Mucosa of gallbladder (tissue), 1 donor: ENCODE measurements at places on chromosomes 7 and 10.

- no peak for DNase-seq
Measured at GRCh38 chr7:36284456-36285090, 105.1 kb upstream of the ANLN start.

DNA sequence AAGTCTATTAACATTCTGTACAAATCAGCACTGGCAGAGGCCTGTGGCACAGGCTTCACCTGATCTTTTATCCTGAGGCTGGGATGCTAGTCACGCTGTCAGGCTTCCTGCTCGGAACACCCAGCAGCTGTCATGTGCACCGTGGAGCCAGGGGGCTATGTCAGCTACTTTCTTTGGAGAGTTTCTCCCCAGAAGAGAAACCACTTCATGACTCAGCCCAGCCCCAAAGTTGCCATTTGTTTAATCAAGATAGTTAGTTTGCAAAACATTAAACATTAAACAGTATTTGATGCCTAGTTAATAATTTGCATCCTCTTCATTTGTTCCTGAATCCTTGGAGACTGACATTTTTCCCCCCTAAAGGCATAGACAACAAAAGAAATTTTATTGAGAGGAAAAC, at the start of gene HABP2:
HABP2 (plus strand) TSS at position 353 of the 400 bp plus-strand sequence. CDS start 69 bp downstream, outside the sequence.
- DNase-seq: peak; percentile 81

DNA sequence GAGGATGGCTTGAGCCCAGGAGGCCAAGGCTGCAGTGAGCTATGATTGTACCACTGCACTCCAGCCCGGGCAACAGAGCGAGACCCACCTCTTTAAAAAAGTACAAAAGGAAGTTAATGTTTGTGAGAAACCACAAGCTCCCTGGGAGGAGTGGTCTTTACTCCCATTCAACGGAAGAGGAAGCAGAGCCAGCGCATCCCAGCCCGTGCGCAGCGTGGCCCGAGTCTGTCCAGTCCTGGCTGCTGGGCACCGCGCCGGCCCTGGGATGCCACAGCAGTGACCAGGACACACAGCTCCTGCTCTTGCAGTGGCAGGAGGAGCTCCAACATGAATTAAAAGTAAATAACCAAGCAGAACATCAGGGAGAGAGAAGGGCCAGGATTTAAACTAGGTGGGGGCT, 68.4 kb downstream of the ELFN1 start:
- no peak for DNase-seq

GRCh38 chr7:66883716-66884115, 37.3 kb upstream of the TMEM248 start:
- no peak for DNase-seq

DNA sequence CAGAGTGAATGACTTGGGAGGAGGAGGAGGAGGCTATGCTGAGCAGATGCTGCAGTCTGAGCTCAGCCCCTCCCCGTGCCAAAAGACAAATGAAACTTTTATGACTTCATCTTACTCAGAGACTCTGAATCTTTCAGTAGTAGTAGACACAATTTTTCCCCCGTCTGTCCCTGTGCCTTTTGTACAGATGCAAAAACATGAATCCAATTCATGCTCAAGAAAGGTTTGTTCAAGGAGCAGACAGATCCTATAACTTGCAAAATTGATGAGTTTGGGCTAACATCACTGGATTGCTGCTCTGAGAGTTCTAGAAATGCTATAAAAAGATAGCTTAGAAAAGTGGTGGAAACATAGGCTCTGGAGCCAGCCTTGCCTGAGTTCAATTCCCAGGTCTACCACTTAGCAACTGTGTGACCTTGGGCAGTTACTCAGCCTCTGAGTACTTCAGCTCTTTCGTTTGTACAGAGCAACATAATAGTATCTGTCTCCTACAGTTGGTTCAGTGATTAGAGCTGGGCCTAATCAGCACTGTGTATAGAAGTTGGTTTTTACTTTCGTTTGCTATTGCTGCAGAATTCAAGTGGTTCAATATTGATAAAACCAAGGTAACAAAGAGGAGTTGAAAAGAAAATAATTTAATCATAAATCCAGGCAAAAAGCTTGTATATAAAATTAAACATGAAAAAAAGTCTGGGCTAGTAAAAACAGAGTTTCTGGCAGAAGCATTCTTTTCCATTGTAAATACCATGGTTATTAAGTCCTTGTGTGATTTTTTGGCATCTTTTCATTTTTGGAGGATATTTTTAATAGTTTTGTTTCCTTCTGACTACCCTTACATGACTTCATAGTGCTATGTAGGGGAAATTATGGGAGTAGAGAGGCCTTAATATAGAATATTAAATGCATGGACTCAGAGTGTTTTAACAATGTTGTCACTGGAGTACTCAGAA, 174.2 kb upstream of the ZNF32 start:
- DNase-seq: no peak

GRCh38 chr10:131975003-131975402, 6.7 kb downstream of the BNIP3 start:
- no peak for DNase-seq

GRCh38 chr7:78019447-78020135, 221.0 kb downstream of the PHTF2 start:
- DNase-seq: peak; percentile 87

DNA sequence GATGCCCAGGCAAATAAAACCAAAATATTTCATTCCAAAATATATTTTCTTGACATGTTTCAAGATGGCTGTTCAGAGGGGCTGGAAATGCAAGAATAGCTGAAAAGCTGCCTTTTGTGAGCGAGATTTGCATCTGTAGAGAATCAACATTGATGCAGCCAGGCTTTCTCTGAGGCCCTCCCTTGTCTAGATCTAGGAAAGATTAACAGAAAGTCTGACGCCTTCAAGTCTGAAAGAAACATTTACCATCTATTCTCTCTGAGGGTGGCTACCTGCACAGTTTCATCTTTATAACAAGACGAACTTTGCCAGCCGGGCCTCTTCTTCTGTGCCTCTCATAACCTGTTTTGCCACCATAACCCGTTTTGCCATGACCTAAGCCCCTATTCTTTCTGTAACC, 170.2 kb downstream of the AKR1D1 start:
- no peak for DNase-seq

DNA sequence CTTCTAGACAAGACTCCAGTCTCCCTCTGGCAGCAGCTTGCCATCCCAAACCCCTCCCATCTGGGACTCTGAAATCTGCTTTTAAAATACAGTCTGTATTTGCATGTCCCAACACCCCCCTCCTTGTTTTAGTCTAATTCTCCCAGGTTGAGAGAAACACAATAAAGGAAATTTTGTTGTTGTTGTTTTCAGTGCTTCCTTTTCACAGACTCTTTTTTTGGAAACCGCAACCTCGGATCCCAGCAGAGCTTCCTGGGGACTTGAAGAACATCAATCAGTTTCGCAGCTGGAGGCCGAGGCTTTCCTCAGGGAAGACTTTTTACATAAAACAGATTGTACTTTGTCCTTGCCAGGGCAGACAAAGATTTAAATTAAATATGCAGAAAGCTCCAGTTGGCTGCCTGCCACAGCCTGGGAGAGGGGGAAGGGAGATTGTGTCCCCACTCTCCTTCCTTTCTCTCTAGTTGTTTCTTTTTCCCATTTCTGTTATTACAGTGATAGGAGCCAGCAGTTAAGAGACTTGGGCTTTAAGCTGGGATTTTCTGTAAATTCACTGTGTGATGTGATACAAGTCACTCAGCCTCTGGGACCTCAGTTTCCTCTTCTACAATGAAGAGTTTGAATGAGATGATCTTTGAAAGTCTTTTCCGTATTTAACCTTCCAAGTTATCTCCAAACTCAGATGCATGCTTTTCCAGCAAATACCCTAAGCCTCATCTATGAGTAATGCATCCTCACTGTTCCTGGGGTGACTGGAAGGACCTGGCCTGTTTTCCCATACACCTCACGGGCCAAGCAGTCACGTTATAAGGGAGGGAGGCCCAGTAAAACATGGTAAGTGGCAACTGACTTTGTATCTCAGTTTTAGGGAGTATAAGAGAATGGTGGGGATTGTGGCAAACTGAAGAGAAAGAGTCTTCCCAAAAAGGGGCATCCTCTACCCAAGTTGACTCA, 192.3 kb downstream of the REEP3 start:
- peak; percentile 84 for DNase-seq

DNA sequence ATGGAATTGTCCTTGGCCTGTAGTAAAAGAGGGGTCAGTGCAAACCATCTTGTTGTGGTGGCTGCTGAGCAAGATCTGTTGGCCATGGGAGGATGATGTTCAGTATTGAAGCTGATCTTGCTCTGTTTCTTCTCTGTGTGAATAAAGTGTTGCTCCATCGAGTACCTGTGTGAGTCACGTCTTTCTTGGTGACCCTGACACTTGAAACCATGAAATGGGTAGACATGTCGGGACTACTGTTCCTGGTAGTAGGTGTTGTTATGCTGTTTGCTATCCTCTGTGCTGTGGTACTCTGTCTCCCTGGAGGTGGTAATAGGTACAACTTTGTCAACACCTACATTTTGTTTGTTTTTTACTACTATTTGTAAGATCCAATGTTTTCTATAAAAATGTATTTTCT, 330.6 kb downstream of the MDFIC start:
- DNase-seq: no peak

DNA sequence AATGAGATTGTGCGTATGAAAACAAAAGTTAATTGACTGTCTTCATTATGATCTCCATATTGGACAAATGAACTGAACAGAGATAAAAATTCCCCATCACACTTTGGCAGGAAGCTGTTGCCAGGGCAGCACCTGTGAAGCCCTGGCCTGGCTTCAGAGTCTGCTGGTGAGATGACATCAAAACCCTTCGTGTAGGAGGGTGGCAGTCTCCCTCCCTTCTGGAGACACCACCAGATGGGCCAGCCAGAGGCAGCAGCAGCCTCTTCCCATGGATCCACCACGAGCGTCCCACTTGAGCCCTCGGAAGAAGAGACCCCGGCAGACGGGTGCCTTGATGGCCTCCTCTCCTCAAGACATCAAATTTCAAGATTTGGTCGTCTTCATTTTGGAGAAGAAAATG, at the start of gene DNTT:
DNTT (plus strand) TSS at position 205 of the 400 bp plus-strand sequence; CDS start at position 269, 64 bp downstream.
- no peak for DNase-seq

DNA sequence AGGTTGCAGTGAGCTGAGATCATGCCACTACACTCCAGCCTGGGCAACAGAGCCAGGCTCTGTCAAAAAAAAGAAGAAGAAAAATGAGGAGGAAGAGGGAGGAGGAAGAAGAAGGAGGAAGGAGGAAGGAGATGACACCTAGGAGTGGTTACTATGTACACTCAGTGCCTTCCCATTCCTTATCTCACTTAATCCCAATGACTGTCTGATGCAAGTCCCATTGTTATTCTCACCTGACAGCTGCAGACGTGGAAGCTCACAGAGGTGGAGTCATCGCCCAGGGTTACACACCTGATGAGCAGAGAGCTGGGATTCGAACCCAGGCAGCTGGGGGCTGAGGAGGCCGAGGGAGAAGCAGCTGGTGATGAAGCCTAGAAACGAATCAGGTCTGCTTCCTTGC, 258.8 kb downstream of the SNX10 start:
- DNase-seq: no peak

GRCh38 chr7:149598721-149599308, 101.2 kb upstream of the ZNF746 start:
- no peak for DNase-seq

DNA sequence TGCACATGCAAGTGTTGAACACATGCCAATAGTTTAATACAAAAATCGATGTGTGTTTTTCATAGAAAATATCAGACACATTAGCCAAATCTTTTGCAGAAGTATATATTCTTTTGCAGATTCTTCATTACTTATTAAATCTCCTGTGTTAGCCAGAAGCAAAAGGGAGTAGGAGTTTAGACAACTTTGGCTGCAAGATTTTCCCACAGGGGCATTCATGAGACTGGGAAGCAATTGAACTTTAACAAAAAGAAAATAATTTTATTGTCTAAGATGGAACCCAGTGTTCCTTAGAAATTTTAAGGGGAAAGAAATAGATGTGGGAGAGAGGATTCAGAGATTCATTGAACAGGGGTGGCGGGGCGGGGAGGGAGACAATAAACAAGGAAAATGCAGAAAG, 1336.0 kb downstream of the GATA3 start:
- DNase-seq: no peak

- no peak for DNase-seq
Measured at GRCh38 chr7:128904381-128905197, 5.9 kb downstream of the KCP start.

DNA sequence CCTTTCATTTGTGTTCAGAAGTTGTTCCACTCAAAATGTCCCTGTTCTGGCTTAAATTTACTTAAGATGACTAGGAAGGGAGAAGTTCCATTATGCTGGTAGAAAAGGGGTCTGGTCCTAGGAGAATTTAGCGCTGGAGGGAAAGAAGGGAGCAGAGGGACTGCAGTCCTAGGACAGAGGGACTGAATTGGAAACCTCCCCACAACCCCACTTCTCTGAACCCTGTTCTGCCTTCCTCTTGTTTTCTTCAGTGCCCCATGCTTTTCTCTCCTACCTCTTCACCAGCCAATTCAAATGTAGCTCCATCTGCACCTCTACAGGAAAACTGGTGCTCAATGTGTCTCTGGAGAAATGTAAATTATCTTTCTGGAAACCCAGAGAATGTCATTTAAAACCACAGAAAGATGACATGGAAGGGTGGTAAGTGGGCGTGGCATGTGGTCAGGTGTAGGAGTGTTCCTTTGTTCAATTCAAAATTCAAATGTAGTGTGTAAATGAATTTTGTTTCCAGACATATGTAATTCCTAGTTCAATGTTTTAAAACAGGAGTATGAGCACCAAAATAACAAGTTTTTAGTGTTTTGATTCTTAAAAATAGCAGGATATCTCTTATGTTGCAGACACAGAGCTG, 24.0 kb upstream of the RHOBTB1 start:
- no peak for DNase-seq

DNA sequence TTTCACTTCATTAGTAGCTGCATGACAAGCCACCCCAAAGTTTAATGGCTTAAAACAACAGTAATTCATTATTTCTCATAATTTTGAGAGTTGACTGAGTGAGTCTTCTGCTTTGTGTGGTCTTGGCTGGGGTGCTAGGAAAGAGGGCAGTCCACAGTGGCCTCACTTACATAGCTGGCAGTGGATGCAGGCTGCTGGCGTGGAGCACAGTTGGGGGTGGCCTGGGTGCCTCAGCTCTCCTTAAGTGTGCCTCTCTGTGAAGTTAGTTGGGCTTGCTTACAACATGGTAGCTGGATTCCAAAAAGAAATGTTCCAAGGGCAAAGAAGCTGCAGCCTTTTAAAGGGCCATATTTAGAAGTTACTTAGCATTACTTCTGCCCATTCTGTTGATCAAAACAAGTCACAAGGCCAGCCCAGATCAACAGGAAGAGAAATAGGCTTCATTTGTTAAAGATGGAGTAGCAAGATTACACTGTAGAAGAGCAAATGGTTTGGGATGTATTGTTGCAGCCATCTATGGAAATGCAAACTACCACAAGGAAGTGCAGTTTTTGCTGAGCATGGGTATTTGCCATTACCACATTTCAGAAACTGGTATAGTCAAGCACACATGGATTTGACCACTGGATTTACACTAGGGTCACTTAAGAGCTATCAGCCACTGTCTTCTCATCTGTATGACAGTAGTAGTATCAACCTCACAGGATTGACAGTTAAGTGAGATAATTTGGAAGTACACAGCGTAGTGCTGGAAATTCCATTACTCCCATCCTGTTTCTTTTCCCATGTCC, 33.6 kb downstream of the ZEB1 start:
- DNase-seq: no peak

GRCh38 chr7:27575613-27576012, 87.1 kb downstream of the HIBADH start:
- no peak for DNase-seq
